ENCODE measurements at places on chromosomes 6 and 20.

DNA sequence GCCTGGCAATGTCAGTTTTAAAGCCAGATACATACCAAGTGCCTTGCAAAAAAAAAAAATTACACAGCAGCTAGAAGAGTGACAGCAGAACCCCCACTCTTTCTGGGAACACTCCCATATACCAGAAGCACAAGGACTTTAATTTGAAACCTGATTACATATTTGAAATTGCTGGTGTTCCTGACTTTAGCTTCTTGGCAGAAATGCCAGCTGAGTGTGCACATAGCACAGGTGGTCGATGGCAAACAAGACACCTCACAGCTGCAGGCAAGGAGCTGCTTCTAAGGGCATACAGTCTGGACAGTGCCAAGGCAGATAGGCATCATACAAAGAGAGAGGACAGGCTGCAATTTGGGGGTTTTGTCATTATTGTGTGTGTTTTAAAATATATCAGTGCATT, 150.7 kb upstream of the SGK1 start:
- no peak for DNase-seq

DNA sequence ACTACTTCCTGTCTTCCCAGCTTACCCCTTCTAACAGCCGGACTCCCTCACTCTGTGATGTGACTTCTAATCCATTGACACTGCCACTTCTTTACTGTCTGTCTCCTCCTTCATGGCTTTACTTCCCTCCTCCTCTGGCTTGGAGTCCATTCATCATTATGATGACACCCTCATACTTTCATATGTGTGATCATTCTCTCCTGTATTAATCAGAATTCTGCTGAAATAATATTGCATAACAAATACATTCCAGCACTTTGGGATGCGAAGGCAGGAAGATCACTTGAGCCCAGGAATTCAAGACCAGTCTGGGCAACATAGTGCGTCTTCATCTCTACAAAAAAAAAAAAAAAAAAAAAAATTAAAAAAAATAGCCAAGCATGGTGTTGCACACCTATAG, 147.9 kb upstream of the BTBD3 start:
- DNase-seq = no peak

DNA sequence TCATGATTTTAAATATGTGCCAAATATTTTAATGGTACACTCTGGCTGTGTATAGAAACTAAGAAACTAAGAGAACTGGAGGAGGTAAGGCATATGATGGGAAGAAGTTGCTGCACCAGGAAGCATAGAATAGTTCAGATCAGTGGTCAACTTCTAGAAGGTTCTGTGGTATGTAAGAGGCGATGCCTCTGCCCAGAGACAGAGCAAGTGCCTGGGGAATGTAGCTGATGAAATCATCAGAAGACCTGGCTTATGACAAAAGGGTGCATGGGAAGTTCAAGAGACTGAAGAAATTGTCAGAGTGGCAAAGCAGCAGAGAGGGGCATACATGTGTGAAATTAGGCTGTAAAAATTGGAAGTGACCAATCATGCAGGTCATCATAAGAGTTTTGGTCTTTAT, 580.8 kb downstream of the BMP2 start:
- no peak for DNase-seq

DNA sequence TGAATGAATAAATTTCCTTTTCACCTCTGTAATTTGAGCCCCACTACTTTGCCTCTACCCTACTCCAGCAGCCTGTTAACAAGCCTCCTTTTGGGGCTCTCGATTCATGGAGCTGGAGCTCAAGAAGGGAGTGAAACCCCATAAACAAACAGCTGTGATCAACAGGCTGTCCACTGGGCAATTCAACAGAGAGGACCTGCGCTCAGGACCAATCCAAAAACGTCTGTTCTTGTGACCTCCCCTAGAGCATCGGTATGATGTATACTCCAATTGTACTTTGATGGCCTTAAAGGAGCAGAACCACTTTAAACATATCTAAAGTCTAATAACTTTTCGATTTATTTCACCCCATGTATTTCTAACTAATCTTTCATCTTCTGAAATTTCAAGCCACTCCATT, 37.4 kb downstream of the HIVEP2 start:
- no peak for DNase-seq

- DNase-seq = no peak
These were observed 1.5 kb upstream of the ARFGEF2 start for GRCh38 chr20:48919882-48920526.

GRCh38 chr20:37207171-37207570, 27.8 kb upstream of the MROH8 start:
- no peak for DNase-seq
